Stimulated activated CD4-positive, alpha-beta T cell treated with anti-CD3 and anti-CD28 coated beads, Interleukin-1b, Interleukin-23, amount 100 ng/mL, for 1 hour (primary cell): ENCODE measurements at places on chromosomes 13 and 19.

- DNase-seq, result no peak
These were observed 303.9 kb downstream of the SLITRK5 start for GRCh38 chr13:87975035-87975434.

DNA sequence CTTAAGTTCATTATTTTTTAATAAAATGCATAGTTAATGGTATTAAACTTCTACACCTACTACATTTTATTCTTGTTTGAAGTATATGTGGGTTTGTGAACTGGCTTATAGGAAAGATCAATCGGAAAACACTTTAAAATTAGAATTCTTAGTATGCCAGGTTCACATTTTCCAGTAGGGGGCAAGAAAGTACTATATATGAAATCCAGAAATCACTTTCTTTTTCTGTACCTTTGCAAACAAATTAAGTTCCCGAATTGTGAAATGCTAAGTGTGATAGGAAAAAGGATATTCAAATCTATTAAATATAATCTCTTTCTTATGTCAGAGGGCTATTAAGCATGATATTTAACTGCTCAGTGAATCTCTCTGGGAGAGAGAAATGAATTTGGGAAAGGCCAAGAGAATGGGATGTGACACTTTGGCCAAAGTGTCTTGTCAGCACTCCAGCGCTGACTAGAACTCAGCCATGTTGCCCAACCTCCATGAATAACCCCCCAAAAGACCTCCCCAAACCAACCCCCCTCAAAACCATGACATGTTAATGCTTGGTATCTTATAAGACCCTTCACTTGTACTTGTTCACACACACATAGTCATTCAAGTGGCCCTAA, 122.6 kb upstream of the SLC10A2 start:
- no peak for DNase-seq

DNA sequence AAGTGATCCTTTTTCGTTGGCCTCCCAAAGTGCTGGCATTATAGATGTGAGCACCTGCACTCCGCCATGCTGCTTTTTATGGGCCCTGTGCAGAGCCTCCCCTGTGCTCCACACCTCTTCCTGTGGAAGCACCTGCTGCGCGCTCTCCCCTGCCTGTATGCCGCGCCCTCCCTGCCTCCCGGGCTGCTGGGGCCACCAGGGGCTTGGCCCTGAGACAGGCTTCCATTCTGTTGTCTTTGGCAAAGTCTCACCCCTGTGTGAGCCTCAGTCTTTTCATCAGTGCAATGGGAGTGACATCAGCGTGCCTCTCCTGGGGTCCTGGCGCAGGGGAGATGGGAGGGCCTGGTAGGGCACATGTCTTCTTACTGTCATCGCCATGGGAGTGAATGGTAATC, 1.3 kb downstream of the FAM174C start:
- DNase-seq, result no peak

- no peak for DNase-seq
These were observed 1.1 kb downstream of the FGF14 start for GRCh38 chr13:102400675-102401145.

GRCh38 chr19:13849991-13850909, 26.7 kb upstream of the NANOS3 start:
- DNase-seq, result no peak

GRCh38 chr19:5837761-5838352, 1.6 kb downstream of the FUT6 start:
- no peak for DNase-seq

GRCh38 chr19:54606891-54607784, 13.7 kb downstream of the LILRA1 start:
- no peak for DNase-seq
